ENCODE measurements at places on chromosomes 11 and 22.

- no peak for DNase-seq
These were observed 1255.8 kb downstream of the LRRC4C start for GRCh38 chr11:40203606-40204005.

DNA sequence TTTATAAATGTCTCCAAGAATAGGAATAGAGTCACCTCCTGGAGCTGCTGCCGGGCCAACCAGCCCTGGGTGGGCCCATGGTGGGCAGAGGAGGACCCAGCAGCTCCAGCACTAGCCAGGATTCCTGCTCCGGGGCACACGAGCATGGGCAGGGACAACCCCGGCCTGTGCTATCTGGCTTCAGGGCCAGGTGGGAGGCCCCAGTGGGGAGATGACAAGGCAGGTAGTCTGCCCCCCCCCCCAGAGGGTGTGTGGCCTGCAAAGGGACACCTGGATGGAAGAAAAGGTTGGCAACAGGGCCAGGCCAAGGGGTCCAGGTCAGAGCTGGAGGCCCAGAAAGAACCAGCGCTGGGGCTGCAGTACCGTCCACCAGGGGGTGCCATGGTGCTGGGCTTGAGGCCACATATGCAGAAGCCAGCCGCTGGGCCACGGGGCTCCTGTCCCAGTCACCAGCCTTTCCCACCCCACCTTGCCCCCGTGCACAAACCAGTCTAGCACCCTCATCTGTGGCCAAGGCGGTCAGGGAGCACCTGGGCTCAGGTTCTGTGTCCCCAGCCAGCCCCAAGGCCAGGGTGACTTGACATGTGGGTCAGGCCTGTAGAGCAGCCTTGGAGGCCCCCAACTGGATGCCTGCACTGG is 3.4 kb downstream of the TSPAN32 start:
- DNase-seq = peak; percentile 72

DNA sequence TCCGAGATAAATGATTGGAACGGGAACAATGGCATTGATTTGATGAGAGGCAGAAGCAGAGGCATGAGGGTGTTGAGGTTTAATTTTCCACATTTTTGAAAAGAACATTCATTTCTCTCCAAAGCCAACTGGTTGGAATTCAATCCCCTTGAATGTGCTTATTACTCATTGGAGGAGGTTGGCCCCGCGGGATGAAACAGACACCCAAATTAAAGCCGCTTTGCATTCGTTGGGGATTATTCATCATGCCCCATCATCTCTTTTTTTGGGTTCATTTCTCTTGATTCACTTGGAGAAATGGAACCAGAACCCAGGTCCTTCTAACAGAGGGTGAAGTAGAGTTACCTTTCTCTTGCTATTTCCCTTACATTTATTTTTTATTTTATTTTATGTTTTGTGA is 47.6 kb upstream of the PARVG start:
- DNase-seq = no peak

DNA sequence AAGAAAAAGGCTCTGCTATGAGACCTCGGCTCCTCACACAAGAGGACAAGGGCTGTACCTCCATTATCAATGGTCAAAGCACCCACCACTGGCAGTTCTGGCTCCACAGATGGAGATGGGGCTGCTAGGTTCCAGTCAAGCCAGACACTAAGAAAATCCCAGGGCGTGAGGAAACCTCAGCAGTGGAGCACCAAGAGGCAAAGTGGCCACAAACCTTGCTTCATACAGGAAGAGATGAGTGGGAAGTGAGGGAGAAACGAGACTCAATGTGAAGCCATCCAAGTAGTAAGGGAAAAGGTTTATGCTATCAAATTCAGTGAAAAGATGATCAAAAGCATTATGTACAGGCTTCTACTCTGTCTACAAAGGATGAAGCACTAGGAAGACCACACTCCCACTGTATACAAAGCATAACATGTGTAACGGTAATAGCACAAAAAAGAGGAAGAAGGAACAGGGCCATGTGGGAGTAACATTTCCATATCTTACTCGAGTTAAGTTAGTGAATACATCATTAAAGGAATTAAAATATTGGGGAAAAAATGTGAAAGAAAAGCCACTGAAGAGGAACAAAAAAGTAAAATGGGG is 27.0 kb downstream of the POLDIP3 start:
- DNase-seq = no peak

GRCh38 chr11:81840380-81840779 is 893.3 kb downstream of the FAM181B start:
- no peak for DNase-seq

DNA sequence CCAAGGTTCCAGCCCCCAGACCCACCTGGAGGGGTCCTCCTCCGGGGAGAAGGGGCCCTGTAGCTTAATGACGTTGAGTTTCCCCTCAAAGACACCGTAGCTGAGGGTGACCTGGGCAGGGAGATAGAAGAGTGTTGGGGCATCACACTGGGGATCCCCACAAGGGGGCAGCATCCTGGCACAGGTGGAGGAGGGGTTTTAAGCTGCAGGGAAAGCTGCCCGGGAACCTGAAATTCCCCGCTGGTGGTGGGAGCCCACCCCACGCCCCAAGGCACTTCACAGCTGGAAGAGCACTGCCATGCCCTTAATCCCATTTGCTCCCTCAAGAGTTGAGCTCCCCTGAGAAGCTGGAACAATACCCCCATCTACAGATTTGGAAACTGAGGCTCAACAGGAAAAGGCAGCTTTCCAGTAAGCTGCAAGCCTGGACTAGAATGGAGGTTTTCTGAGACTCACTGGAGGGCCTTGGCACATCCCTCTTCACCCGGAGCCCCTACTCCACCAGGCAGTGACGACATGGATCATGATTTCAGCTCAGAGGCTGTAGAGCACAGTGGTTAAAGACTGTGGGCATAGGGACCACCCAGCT is 13.7 kb downstream of the MFNG start:
- peak; percentile 25 for DNase-seq

DNA sequence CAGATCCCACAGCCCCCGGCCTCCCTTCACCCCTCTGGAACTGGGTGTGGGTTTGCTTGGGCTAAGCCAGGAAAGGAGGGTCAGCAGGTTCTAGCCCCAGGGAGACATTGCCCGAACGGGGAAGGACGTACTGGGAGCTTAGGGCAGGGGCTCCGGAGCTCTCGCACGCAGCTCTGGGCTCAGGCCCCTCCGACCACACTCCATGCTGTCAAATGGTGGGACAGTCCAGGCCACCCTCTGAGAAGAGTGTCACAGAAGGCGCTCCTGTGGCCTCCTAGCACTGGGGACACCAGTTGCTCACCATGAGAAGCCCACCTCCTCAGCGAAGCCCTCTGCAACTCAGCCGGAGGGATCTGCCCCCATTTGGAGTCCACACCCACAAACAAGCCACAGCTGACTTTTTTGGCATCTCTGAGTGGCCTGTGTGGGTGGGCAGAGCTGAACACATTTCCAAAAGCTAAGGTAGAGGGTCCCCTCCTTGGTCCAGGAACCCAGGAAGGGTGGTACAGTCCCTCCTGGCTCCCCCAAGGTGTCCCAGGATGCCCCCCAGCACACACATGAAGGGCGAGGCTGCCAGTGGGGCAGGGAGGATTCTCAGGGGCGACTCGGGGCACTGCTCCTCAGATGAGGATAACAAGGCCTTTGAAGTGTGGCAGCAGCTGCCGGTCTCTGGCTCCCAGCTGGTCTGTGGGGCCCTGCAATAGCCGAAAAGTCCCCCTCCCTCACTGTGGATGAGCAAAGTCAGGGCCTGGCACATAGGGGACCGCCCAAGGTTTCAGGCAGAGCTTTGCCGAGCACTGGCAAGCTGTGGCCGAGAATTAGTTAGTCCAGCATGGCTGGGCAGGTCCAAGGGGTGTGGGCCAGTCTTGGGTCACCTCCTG is 13.0 kb upstream of the TEF start:
- DNase-seq = no peak

DNA sequence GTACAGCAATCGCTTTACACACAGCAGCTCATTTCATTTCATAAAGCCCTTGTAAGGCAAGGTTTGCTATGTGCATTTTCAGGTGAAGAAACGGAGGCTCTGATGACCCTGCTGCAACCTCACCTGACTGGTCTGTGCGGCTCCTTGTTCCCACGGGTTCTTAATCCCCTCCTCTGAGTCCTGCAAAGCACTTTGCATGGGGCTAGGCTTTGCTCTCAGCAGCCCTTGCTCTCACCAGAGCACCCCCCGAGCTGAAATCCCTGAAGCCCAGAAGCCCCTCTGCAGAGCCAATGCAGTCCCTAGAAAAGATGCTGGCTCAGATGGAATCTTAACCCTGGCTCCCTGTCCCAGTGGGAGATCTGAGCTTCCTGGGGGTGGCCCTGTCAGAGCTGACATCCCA is 11.0 kb upstream of the APOL6 start:
- DNase-seq = no peak

- no peak for DNase-seq
These were observed 1.5 kb downstream of the MAFF start for GRCh38 chr22:38203090-38203810.

DNA sequence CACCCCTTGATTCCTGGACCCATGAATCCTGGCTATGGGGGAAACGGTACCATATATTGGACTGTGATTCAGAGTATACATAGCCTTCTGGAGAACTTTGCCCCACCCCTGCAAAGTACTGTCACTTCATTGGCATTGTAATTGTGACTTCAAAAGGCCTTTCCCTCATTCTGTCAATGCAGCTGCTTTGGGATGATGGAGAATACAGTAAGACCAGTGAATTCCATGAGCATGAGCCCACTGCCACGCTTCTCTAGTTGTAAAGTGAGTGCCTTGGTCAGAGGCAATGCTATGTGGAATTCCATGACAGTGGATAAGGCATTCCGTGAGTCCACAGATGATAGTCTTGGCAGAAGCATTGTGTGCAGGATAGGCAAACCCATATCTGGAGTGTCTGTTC is 25.7 kb upstream of the MSANTD2 start:
- no peak for DNase-seq

DNA sequence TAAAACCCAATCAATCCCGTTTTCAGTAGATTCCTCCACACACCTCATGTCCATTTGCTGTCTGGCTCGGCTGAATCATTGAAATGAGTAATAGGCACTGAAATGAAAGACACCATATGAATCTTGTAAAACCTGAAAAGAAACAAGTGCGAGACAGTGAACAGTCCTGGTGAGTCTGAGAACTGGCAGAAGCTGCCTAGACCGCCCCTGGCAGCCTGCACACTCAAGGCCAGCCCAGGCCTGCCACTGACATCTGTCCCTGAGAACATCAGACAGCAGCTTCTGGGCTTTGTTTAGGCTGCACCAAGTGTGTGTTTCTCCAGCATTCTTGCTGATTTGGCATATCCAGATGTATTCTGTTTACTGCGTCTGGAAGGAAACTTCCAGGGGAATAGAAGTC is 44.8 kb downstream of the ENDOD1 start:
- no peak for DNase-seq

GRCh38 chr11:78830277-78830819 is 255.7 kb upstream of the NARS2 start:
- DNase-seq = no peak

DNA sequence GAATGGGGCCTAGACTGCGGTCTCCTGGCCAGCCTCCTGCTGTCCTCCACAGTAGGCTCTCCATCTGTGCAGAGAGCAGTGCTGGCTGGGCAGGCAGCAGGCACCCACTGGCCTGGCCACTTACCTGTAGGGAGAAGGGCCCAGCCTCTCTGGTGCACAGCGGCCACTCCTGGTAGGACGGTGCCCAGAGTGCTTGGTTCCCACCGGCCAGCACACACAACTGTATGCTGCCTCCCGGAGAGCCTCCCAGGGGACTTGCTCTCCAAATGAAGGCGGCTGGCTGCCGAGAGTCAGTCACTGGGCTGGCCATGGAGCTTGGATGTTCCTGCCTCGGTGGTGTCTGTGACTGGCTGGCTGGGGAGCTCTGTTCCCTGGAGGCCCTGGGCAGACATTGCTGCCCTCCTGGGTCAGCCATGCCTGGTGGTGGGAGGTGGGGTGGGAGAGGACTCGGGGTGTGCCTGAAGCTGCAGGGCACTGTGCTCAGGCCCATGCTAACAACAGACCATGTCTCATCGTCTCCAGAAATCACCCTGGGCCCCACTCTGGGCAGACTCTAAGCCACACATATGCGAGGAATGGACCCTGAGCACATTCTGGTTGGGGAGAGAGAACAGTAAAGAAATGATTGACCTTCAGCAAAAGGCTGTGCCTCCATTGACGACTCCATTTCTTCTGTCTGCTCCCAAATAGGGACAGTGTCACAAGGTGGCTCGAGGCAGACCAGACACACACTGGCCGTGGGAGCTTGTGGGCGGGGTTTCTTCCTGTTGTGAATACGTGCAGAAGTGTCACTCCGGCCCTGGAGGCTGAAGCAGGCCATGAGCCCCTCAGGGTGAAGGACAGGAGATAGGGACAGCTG is 350.8 kb downstream of the TBC1D22A start:
- DNase-seq = no peak

- no peak for DNase-seq
These were observed 24.0 kb upstream of the SC5D start for GRCh38 chr11:121268581-121268980.

DNA sequence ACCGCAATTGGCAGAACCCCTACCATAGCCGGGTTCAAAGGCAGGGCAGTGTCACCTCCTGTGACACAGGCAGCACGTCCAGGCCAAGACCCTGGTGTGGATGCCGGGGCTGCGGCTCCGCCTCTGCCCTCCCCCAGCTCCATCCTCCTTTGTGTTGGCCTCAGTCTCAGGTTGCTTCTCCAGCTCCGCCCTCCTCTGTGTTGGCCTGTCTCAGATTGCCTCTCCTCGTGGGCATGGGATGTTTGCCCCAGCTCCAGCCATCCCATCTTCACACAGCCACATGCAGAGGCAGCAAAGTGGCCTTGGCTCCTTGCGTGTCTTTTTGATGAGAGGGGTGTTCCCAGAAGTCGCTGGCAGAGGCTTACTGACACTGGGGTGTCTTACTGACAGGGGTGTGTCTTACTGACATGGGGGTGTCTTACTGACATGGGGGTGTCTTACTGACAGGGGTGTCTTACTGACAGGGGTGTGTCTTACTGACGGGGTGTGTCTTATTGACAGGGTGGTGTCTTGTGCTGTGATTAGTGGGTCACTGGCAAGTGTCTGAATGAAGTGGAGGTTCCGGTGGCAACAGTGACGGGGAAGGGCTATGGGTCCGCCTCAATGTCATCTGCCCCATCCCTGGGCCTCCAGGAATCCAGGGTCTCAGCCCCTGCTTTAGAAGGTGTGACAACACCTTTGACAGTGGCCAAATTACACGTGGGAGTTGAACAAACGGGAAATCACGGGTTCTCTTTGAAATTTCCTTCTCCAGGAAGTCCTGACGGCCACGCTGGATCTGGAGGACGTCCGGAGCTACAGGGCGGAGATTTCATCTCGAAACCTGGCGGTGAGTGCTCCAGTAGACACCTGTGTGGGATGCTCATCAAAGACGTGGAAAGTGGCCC is 24.9 kb downstream of the NADSYN1 start:
- DNase-seq = no peak

GRCh38 chr11:128532016-128532571 is 55.3 kb downstream of the ETS1 start:
- no peak for DNase-seq

All from effector CD8-positive, alpha-beta T cell (primary cell).